ENCODE measurements at places on chromosomes 1 and 21.

DNA sequence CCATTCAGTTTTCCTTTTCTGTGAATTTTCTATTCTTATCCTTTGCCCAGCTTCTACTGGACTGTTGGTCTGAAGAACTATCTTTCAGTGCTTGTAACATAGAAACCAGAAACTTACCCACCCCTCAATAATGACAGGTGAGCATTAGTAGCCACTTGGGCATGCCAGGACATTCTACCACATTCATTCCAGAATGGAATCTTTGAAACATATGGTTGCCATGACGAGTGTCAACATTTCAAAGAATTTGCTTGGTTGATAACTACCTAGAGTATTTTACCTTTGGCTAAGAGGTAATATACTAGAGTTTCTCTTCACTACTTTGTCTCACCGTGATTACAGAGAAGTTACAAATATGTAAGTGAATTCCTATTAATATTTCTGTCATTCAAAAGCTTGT is at the start of gene MROH9:
Gene MROH9, plus strand, starts transcription at position 304 of the 400 bp plus-strand sequence. CDS start 10,023 bp downstream, outside the sequence.
- no peak for DNase-seq

DNA sequence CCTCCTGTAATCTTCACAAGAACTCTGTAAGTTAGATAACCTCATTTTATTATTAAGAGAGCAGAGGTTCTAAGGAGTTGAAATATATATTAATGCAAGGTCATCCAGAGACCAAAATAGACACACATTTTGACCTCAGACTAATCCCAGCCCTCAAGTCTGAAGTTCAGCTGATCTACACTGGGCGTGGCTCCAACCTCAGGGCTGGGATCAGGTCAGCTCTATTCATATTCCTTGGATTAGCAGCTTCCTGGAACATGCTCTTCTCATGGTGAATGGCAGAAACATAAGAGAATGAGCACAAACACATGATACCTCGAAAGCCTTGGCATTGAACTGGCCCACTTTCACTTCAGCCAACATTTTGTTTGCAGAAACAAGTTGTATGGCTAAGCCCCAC is 200.8 kb upstream of the ST6GALNAC5 start:
- DNase-seq = no peak

- no peak for DNase-seq
These were observed 40.7 kb downstream of the MIGA1 start for GRCh38 chr1:77820121-77820520.

DNA sequence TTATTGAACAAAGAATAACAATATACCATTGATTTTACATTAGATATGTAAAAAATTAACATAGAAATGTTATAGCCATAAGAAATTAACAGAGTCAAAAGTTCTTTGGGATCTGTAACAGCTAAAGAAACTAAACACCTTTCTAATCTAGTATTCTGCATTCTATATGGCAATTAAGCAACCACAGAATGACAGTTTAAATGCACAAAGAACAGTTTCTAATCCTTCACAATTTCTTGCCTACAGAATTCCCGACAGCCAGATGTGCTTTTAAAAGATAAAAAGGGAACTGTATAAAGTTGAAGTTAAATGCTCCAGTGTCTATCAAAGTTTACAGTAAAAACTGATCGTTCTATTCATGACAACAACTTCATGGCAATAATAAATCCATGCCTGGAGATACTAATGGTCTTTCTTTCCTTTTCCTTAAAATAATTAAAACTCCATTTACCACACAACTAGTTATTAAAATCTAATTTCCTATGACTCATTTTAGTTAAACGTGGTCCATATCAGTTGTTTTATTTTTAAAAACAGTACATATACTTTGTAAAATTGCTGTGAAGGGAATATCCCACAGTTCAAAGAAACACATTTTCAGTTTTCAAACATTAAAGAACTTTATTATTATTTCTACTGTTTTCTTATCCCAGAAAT is 110.2 kb downstream of the EIF4G3 start:
- no peak for DNase-seq

Measured in activated CD4-positive, alpha-beta T cell treated with anti-CD3 and anti-CD28 coated beads, Interleukin-2, amount 50 U/mL, for 24 hours (primary cell).